ENCODE measurements at places on chromosomes 1 and 21.

- DNase-seq = no peak
Observed at GRCh38 chr1:212247179-212247721, 38.0 kb upstream of the PPP2R5A start.

- DNase-seq = no peak
Observed at GRCh38 chr1:160206421-160207117, 1.4 kb downstream of the PEA15 start.

- no peak for DNase-seq
Observed at GRCh38 chr1:47725000-47725473, 272.1 kb downstream of the TRABD2B start.

GRCh38 chr1:167052389-167052788 lies 37.8 kb downstream of the GPA33 start:
- no peak for DNase-seq

- no peak for DNase-seq
Observed at GRCh38 chr1:220156620-220157146, 62.8 kb downstream of the IARS2 start.

DNA sequence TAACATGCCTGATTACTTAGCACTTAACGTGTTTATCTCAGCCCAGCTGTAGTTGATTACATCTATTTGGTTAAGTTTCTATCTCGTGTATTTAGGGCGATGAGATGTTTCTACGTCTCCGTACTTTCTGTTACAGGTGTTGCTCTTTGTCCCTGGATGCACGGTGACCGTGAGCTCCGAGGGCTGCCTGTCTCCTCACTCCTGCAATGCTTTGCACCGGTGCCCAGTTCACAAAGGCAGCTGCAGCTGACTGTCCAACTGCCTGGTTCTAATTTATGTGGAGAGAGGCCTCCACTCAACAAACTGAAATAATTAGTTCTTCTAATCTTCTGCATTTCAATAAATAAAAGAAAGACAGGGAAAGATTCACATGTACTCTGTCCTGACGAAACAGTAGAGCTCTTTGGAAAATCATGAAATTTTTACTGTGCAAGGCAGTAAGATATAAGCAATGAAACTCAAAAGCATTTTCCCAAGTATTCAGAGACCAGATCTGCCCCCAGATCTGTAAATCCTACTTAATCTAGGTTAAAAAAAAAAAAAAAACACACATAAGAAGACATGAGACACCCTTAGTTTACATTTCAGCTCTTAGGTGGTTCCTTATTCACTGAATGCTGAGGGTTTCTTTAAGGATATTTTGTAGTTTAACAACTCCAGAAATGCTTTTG lies 108.2 kb downstream of the TGFBR3 start:
- DNase-seq = no peak

- no peak for DNase-seq
Observed at GRCh38 chr1:59410457-59410856, 113.6 kb downstream of the FGGY start.

DNA sequence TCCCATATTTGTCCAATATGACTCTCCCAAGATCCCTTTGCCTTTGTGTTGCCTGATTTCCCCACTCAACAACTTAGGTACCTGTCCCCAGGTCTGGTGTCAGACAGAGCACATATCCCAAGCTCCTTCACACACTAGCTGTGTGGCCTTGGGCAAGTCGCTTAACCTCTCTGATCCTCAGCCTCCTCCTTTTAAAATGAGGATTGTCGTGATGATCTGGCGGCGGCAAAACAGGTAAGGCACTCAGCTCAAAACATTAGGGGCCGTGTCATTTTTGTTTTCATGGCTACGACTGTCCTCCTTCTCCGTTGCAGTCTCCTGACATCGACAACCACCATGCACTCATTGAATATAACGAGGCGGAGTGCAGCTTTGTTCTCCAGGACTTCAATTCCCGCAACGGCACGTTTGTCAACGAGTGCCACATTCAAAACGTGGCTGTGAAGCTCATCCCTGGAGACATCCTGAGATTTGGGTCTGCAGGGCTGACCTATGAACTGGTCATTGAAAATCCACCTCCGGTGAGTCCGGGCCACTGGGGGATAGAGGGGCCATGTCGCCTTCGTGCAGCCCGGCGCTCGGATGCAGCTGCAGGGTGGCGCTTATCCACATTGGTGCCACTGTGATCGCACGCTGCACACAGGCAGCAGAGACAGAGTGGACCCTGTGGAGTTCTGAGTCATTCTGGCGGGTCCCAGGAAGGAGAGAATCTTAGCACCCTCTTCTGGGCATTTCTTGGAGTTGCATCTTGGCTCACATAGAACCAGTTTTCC lies 25.2 kb downstream of the FHAD1 start:
- DNase-seq = peak; percentile 76

DNA sequence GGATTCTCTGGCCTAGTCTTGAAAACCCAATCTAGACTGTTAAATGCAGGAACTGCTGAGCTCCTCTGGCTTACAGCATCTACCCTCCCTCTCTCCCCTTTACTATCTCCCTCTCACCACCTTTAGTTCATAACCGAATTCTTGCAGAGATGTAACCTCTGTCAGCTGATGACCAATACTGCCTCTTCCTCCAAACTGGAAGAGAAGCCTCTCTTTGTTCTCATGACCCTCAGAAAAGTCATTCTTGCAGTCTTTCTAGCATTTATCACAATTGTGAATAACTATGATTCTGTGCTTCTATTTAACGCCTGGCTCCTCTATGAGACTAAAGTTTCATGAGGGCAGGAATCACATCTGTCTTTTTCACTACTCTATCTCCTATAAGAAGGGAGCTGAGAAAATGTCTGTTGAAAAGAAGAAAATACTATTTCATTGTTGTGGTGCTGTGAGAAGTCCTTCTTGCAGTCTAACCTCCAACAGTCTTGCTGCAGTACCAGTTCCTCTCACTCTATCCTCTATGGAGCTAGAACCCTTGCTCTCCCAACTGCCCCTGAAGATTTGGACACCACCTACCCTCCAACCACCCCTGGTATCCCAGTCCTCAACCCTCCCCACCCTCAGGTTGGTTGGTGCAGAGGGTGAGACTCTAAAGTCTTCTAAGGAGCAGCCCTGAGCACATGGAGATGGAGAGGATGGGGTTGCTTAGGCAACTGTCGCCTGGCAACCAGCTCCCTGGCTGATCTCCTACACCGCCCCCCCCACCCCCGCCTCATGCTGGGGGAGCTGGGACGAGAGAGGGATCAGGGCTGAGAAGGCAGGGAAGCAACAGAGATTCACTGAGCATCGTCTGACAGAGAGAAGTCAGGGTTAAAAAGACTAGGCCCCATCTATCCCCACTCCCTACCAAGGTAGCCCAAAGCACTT lies 13.9 kb downstream of the MEF2D start:
- DNase-seq = peak; percentile 36

GRCh38 chr1:207414606-207415108 lies 39.5 kb upstream of the CR2 start:
- DNase-seq = no peak

DNA sequence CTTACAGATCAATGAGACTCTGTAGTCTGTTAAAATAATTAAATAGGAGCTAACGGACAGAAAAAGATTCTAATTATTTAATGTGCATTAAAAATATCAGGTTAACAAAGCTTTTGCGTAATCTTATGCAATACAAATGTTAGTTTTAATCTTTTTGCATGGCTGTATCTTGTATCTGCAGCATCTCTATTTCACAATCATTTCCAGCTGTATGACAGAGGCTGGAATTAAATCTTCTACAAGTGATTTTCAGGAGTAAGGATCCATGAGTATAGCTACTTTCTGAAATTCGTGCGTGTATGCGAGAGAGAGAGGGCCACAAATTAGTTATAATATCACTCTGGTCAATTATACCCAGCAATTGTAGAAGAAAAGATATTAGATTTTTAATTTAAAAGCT lies 1446.8 kb downstream of the NCAM2 start:
- DNase-seq = no peak

DNA sequence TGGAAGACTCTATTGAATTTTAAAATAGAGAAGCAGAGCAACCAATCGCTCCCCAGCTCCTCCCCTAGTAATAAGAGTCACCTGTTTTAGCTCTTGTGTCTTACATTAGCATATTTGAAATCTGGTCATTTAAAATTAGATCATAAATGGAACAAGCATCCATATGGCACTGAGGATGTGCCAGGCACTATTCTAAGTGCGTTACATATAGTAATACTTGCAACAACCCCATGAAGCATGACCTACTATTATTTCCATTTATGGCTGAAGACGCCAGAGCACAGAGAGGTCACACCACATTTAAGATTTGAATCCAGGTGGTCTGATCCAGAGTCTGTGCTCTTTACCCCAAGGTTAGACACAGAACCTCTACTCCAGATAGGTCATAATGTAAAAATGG lies 82.0 kb upstream of the HIVEP3 start:
- no peak for DNase-seq

- no peak for DNase-seq
Observed at GRCh38 chr1:172837816-172838679, 179.1 kb downstream of the FASLG start.

DNA sequence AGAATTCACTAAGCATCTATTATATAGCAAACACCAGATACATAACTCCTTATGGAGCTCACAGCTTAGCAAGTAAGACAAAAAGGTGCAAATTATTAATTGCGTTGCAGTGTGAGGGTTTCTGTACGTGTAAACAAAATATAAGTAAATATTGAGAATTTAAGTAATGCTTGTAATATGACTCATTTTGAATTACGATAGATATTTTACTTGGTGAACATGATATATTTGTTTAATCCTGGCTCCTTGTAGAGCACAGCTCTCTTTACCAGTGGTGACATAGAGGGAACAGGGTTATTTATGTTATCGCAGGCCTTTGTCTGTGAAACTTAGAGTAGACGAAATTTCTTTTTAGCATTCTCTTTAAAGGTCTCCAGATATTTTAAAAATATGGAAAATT lies 36.4 kb downstream of the LYPLAL1 start:
- DNase-seq = no peak

DNA sequence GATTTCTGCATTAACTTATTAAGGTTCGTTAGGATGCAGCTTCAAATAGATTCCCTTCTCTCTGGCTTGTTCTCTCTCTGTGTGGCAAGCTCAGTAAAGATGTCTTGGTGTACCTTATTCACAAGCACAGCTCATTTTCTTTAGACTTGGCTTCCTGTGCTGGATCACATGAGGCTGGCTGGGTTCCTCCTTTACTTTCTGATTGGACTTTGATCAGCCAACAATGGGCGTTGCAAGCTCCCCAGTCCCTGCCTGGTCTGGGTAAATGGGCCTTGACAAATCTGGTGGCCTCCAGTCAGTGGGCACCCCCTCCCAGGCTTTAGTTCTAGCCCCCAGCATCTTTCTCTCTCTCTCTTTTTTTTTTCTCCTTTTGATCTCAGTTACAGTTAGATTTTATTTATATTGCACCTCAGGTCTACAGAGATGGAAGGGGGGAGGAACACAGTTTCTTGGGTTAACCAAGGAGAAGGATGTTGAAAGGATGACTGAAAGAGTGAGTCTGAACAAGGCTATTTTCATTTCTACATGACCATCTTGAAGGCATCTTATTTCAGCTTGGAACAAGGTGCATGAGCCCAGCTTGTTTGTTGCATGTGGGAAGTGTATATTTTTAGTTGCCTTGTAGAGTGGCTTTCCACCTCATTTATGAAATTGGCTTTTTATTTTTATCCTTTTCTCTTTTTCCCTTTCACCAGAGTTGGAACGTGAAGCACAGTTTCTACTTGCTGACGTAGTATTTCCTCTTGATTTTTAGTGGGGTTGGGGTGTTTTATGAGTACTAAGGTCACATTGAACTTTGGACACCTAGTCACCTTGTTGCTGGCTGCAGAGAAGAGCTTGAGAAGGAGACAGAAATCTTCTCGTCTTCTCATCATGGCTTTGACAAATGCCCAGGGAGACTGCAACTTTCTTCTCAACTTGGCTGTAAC lies 77.1 kb downstream of the PBX1 start:
- peak; percentile 43 for DNase-seq

GRCh38 chr1:203536980-203537455 lies 43.1 kb downstream of the OPTC start:
- DNase-seq = no peak

- no peak for DNase-seq
Observed at GRCh38 chr1:36775716-36776115, 258.6 kb downstream of the GRIK3 start.

- no peak for DNase-seq
Observed at GRCh38 chr1:193083365-193084088, 21.7 kb downstream of the GLRX2 start.

DNA sequence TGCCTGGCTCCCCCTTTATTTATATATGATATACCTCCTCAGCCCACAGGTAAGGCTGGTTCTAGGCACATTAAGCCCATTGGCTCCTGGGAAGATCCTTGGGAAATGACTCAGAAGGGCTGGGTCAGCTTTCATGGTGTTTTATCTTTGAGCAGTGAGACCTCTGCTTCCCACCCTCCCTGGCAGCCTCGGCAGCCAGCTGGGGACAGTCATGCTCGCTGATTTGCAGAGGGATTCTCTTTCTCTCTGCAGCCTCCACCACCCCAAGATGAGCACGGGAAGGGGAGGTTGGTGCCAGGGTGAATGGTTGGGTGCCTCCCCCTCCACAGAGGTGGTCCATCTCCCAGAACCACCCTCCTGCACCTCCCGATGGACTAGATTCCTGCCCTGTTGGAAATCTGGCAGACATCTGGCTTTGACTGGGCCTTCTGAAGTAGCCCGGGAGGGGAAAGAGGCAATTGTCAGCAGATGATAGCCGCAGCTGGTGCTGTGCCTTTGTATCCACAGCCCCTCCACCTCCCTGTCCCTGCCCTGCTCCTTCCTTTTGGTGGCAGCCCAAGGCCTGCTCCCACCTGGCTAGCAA lies 24.6 kb downstream of the IER5 start:
- DNase-seq = no peak

DNA sequence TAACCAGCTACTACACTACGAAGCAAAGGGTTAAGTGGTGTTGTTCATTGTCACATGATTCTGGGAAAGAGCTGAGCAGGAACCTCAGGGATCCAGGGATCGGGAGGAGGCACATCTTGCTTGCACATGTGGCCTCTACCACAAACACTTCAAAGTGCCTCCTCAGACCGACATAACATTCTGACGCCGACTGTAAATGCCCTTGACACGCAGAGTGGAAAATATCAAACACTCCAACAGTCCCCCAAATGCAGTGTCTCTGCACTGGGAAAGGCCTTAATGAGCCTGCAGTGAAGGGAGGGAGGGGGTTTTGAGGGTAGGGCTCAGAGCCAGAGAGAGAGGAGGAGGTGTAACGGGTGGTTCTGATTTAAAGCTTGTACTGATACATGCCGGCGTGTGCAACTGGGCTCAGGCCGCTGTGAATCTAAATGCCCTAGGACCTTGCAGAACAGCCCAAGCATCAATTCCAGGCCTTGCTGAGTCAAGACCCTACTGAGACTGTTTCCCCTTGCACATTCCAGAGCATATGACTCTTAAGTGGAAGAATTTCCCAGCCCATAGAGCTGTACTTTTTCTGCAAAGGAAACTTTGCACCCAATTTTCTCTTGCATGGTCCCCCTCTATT lies 163.7 kb downstream of the NTMT2 start:
- no peak for DNase-seq
